T1000 (cell line): ENCODE measurements at places on chromosomes 3 and 15.

DNA sequence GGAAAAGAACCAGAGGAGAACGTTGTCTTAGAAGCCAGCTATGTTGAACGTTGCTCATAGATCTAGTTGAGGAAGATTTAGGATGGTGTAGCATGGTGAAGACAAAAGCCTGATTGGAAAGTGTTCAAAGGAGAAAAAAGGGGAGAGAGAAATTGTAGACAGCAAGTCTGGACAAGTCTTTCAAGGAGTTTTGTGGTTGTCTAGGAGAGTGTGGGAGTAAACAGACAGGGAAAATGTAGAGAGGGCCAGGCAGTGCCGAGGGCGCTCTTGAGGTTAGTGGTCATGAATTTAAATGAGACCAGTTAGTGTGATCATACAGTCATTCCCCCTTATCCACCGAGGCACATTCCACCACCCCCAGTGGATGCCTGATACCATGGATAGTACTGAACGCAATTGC, 167.5 kb upstream of the IL12A start:
- no peak for DNase-seq

- DNase-seq, result no peak
These were observed 18.4 kb downstream of the UMPS start for GRCh38 chr3:124748560-124749198.

- no peak for DNase-seq
These were observed 4.3 kb downstream of the RBP1 start for GRCh38 chr3:139534992-139535879.

- no peak for DNase-seq
These were observed 14.7 kb downstream of the BSN start for GRCh38 chr3:49568965-49569364.

- no peak for DNase-seq
These were observed 109.8 kb downstream of the IL12A start for GRCh38 chr3:160098261-160098908.

- no peak for DNase-seq
These were observed 271.2 kb downstream of the PTPRG start for GRCh38 chr3:61832375-61833229.

DNA sequence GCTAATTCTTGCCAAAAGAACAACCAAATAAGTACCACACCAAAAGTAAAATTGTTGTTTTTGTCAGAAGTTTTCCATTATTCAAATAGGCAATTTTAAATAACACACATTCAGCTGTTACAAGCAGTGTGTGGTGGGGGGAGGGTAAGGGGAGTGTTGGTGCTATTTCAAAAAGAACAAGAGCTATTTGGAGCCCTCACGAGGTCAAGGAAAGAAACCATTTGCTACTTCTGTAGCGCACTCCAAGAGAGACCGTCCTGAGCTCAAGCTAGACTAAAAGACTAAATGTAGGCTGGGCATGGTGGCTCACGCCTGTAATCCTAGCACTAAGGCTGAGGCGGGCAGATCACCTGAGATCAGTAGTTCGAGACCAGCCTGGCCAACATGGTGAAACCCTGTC, 21.2 kb upstream of the IGF2BP2 start:
- DNase-seq, result no peak

- peak; percentile 72 for DNase-seq
These were observed 226.1 kb downstream of the VPS13C start for GRCh38 chr15:61834076-61834697.

- DNase-seq, result no peak
These were observed 62.7 kb upstream of the SLCO3A1 start for GRCh38 chr15:91790836-91791235.

DNA sequence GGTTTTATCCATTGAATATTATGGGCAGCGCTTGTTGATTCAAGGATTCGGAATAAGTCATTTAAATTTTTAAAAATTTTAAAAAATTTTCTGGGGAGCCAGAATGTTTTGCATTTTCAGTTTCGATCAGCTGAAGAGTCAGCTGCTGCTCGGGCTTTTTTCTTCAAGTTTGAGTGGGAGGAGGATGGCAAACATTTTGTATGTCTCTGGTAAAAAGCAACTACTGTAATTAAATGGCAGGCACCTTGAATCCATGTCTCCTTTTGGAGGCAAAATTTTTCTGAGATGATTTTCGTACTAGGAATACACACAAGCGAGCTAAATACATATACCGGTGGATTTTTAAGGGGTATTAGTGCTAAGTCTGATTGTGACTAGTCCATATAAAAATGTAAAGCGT, 612 bp downstream of the C3orf38 start:
- no peak for DNase-seq

DNA sequence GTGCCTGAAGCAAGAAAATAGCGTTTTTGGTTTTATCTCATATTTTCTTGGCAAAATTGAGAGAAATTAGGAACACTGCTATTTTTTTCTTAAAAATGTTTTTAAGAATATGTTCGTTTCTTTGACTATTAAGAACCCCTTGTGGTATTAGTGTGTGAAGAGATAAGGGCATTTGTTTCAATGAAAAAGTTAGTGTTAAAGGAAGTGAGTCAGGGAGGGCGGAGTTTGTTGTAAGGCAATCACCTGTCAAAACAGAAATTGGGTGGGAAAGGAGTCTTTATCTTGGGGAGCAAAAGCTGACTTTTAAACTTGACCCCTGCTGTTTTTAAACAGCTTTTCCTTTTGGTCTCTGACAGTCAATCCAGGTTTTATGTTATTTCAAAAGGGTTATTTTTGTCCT, 4.2 kb downstream of the RAP2B start:
- DNase-seq, result no peak

DNA sequence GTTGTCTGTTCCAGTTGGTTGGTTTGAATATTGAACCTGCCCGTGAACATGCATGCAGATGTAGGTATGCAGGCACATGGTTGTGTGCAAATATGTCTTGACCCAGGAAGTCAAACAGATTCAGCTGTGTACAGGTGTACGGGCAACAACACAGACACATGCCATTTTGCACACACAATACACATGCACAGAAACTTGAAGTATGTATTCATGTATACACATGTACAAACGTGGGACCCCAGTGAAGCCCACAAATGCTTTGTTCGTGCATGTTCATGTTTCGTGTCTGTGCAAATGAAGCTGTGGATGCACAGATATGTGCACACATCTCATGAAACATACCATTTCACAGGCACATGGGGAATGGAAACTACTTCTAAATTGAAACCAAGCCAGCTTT, 30.7 kb downstream of the IDH3A start:
- DNase-seq, result no peak

GRCh38 chr3:190825386-190826016, 37.0 kb downstream of the GMNC start:
- DNase-seq, result no peak

- no peak for DNase-seq
These were observed 85.9 kb upstream of the IGF1R start for GRCh38 chr15:98562331-98562937.

- no peak for DNase-seq
These were observed 70.1 kb downstream of the CCK start for GRCh38 chr3:42195879-42196330.

DNA sequence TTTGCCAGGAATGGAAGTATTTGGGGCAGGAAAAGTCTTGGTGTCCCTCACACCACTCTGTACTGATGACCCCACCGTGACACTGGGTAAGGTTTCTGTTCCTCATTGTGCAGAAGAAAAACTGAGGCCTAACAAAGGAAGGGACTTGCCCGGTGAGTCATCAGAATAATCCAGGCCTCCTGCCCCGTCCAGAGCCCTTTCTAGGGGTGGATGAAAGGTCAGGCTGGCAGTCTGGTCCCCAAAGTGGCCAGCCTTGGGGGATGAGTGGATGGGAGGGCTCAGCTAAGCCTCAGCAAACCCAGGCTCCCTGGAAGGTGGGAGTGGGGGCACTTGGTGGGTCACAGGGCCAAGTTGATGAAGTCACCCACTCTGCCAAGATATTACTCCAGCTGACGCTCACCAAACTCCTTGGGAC, 2.3 kb upstream of the DNAH1 start:
- no peak for DNase-seq

DNA sequence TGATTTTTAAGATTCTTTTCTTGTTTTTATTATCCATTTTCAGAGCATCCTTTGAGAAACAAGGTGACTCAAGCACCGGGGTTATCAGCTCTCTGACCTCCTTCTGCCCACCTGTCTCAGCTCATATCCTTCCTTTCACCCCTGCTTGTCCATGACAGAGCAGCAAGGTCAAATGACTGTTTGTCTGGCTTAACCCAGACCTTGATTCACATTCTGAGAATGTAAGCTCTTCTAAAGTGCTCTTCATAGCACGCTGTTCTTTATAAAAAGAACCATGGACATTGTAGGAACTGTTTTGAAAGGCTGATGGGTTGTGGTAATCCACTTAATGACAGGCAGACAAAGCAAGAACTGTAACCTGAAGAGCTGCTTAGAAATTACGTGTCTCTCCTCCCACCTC, 122.5 kb downstream of the CHST2 start:
- no peak for DNase-seq

DNA sequence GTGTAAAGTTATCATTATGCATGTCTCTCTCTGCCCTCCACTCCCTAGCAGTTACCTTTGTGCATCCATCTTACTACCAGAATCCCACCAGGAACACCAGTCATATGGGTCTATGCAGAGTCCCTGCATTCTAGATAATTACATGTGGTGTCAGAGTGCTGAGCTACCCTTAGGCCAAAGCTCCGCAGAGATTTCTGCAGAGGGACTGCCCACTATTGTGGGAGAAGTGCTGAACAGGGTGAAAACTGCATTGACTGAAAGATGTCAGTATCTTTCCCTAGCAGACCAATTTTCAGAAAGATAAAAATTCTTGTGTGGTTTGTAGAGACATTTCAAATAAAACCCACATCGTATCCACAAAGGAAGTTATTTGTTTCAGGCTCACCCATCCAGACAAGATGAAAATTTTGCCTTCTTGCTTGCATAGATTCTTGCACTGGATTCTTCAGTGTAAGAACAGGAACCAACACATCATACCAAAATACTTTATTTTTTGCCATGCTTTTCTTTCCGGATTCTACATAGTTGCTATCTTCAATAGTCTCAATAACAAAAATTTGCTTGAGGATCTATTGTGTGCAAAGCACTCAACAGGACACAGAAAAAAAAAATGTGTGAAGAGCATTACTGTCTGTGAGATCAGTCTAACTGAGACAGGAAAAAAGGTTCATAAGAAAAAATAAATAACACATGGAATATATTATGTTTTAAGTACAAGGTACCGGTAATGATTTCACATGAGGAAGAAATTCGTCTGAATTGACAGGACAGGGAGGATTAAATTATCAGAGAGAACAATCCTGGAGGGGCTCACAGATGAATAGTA, 32.0 kb upstream of the CCDC80 start:
- no peak for DNase-seq

DNA sequence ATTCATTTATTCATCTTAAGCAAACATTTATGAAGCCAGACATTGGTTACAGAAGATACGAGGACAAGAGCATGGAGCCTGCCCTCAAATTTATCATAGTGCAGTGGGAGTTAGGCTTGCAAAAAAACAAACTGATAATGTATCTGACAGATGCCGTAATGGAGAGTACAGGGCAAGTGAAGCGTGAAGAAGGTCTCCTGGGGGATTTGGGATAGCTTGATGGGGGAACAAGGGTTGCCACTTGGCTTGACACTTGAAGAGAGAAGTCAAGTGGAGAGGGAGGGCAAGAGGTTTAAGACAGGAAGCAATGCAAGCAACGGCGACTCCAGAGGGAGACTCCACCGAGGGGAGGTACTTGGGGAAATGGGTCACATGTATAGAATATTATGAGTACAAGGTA, 129.3 kb downstream of the SSR3 start:
- no peak for DNase-seq

DNA sequence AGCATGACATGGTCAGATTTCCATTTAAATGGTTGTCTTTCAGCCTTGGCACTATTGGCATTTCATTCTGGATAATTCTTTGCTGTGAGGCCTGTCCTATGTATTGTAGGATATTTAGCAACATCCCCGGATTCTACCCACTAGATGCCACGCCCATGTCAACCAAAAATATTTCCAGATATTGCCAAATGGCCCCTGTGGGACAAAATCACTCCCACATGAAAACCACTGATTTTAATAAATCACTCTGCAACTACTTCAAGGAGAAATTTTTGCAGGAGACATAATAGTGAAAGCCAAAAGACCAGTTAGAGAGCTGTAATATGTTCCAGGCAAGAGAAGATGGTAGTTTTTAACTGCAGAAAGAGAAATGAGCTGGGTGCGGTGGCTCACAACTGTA, 55.9 kb upstream of the RARB start:
- DNase-seq, result no peak
